Endothelial cell of umbilical vein (primary cell): ENCODE measurements at places on chromosomes 16 and 17. TPM values are rescaled to one million over a fixed set of nuclear protein-coding genes. Genes with fewer than 3 reads are reported as not detected.

GRCh38 chr17:49548051-49548505 lies 27.6 kb upstream of the NXPH3 start:
- no peak for DNase-seq

DNA sequence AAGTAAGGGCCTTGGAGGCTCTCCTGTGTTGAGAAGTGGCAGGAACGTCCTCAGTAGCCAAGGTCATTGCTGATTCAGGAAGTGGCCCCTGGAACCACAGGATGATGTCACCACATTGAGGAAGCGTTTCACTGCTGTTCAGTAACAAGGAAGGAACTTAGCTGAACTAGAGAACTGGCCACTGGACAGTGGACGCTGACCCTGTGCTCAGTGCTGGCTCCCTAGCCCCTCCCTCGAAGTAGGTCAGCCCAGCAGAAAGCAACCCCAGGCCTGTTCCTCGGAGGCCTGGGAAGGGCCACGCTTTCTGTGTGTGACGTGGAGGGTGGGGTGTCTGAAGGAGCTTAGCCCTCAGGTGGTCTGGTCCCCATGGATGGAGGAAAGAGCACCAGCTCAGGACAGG lies 58.3 kb downstream of the B9D1 start:
- DNase-seq: peak; percentile 74

- DNase-seq: no peak
These were observed 3.0 kb upstream of the SMARCD2 start for GRCh38 chr17:63845509-63845908.

- no peak for DNase-seq
These were observed 445.3 kb upstream of the TOM1L1 start for GRCh38 chr17:54455251-54455868.

GRCh38 chr17:40179923-40180659 lies 2.8 kb downstream of the RAPGEFL1 start:
- no peak for DNase-seq

The ZNF423 gene
- 3.2 and 8.1 TPM in 2 replicates for total RNA-seq

The KRTAP4-5 gene
- total RNA-seq: not detected in 2 replicates

DNA sequence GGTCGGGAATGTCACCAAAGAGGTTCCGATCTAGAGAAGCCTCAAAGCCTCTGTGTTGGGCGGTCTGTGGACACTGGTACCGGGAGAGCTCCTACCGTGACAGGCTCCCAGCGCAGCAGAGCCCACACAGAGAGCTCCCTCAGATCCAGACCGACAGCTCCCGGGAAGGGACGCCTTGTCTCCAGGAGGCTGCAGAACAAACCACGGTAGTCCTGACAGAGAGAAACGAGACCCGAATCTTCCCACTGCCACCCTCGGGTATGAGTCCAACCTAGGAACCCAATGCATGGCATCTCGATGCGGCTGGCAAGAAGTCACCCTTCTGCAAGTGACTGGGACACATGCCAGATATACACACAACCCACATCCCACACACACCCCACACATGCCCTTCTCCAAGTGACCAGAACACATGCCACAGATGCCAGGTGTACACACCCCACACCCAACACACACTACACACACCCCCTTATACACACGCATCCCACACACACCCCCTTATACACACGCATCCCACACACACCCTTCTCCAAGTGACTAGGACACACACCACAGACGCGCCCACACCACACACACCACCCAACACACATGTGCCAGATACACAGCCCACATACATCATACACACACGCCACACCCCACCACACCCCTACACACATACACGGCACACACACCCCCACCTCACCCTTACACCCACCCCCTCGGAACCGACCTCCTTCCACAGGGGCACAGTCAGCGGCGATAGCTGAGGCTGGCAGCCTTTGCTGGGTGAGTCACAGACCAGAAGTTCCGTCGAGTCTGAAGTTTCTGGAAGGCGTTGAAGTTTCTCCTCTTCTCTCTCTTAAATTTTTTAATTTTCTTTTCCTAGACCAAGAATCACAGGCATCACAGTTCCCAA lies 15.9 kb upstream of the CYTH1 start:
- no peak for DNase-seq

The GLP2R gene
- not detected in 2 replicates for total RNA-seq

GRCh38 chr16:70418993-70419318 lies 19.9 kb downstream of the ST3GAL2 start:
- DNase-seq: no peak

The OTOP2 gene
- total RNA-seq: not detected in 2 replicates

GRCh38 chr17:36705874-36706731 lies 104.7 kb downstream of the MRM1 start:
- DNase-seq: peak; percentile 10

DNA sequence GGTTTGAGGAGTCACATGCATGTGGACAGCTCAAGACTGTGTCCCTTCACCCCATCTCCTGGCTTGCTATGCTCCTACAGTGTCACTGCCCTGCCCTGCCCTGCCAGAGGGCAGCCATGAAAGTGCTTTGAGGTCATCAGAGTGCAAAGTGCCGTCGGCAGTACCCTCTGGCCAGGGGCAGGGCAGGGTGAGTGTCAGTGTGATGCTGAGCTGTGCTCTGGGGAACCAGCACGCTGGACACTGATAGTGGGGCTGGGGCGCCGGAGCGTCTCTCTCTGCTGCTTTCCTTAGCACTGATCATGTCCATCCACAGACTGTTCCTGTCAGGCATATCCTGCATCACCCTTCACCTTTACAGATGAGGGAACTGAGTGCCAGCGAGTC lies 1.6 kb upstream of the SPATA32 start:
- no peak for DNase-seq

The KRTAP1-1 gene
- not detected in 2 replicates for total RNA-seq

The KRTAP4-3 gene
- not detected in 2 replicates for total RNA-seq

DNA sequence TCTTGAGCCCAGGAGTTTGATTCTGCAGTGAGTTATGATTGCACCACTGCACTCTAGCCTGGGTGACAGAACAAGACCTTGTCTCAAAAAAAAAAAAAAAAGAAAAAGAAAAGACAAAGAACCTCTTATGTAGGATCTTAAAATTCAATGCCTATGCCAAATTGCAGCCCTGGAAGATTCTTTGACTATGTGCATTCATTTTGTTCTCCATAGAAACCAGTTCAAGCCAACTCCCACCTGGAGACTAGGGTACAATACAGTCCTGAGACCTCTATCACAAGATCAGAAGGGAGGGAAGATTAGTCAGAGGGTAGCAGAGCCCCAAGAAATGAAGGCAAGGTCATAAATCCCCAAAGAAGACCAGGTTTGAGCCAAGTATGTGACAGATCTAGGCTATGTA lies 90.6 kb upstream of the HAS3 start:
- DNase-seq: no peak

DNA sequence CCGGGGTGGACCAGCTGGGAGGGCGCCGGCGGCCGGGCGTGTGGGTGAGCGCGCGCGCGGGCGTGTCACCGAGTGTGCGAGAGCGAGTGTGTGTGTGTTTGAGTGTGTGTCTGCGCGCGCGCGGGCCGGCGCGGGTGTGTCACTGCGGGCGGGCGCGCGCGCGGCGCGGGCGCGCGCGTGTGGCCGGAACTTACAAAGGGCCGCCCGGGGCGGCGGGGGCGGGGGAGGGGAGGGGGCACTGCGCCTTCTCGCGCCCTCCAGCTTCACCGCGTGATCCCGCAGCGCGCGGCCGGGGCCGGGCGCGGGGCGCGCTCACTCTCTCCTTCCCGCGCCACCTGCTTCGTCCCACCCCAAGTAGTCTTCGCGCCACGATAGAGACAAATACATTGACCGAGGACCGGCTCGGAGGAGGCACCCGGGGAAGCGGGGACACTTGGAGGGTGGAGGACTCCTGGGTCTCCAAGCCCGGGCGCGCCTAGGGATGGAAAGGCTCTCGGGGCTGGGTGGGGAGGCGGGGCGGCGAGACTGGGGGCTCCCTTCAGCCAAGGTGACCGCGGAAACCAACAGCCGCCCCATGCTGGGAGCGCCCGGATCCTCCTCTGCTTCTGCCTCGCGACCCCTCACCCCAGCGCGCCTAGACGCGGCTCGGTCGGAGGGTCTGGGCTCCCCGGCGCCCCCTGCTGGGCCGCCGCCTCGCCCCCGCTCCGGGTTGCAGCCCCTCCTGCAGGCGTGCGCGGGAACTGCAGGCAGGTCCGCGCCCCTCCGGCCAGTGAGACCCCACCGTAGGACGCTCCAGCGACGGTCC lies at the start of gene SRCIN1:
SRCIN1 (minus strand) TSS at position 112 of the 805 bp plus-strand sequence. CDS start 247 bp downstream, outside the sequence.
- no peak for DNase-seq

DNA sequence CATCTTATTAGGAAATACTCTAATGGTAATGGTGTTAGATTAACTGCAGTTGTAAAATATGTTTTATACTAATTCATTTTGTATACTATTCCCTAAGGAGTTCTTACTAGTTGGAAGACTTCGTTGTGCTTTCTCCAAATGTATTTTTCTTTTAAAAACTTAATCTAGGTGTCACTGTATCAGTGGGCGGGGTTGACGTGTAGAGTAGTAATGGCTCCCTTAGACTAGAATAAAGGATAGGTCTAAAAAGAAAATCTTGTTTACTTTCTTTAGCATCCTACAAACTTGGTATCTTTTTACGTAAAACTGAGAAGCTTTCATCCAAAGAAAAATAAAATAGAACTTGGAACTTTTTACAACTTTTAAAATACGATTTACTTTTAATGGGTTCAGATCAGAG lies 55.0 kb upstream of the MRC2 start:
- no peak for DNase-seq

DNA sequence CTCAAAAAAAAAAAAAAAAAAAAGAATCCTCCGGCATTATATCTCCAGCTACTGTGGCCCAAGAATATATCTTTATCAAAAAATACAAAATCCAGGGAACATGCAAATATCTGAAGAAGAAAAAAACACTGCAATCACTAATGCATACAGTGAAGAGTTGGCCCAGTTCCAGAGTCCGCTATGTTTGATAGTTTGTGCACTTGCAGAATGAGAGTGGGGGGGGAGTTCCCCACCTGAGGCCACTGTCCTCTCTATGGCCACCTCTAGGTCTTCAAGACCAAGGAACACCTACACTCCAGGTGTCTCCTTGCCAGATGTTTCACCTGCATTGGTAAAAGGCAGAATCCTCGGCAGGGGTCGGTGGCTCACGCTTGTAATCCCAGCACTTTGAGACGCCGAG lies 4.0 kb downstream of the ZNF785 start:
- no peak for DNase-seq

DNA sequence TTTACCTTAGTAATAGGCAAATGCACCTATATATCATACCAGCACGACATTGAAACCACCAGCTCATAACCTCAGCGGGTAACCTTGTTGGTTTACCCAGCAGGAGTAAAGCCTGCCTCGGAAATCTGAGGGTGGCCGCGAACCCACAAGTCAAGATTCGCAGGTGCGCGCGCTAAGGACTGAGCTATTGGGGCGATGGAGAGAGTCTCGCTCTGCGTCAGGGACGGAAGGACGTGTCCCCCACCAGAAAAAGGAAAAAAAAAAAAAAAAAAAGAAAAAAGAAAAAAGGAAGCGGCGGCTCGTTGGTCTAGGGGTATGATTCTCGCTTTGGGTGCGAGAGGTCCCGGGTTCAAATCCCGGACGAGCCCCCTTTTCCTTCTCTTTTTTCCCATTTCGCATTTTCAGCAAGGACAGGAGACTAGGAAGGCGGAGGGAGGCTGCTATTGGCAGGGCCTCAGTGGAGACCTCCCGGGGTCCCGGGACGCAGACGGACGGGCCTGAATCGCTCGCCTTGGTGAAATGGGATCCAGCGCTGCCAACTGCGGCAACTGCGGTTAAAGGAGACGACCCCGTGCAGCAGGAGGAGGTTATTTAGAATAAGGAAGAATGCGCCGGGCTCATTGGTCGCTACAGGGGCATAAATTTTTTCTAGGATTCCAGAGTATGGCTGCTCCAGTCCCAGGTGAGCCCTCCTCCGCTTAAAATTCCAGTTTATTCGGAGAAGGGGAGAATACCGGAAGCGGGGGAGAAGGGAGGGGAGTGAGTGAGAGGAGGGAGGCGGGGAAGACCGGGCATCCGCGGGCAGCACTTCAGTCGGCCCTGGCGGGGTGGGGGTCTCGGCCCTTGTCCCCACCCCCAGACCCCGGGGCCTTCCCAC lies at the start of gene OR1F1:
OR1F1 (plus strand) TSS at position 407 of the 877 bp plus-strand sequence.
- no peak for DNase-seq

- DNase-seq: no peak
These were observed 47.8 kb upstream of the RASL10B start for GRCh38 chr17:35683591-35683990.

DNA sequence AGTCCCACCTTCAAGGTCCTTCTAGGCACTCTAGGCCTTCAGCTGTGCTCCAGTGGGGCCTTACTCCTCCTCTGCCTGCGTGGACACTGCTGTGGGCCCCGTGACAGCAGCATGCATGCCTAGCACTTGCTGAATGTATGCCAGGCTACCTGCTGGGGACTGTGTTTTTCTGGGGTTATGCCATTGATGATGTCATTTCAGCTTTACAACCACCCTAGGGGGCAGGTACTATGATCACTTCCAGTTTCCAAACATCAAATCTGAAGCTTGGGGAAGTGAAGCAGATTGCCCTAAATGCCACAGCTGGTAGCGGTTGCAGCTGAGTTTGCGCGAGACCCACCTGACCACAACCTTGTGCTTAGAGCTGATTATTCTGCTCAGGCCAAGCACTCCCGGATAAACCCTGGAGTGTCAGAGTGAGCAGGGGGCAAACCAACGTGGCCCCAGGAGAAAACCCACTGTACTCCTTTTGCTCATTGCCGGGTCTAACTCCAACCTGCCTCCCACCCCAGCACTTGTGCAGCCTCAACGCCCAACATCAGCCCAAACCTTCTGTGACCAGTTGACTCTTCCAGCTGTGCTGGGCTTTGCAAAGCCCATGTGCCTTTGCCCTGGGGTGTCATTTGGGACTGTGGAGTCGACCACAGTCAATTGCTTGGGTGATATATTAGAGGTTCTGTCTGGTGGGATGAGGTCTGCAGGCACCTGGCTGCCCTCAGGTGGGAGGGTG lies 168.4 kb downstream of the ENGASE start:
- DNase-seq: no peak

GRCh38 chr17:80847496-80848230 lies 144.0 kb upstream of the CHMP6 start:
- DNase-seq: no peak

GRCh38 chr17:40559954-40560591 lies 5.2 kb downstream of the CCR7 start:
- peak; percentile 88 for DNase-seq

The GRAP gene
- 43.6 and 44.5 TPM in 2 replicates for total RNA-seq

The ARHGAP23 gene
- total RNA-seq: 152 and 190 TPM in 2 replicates

The SEPTIN12 gene
- total RNA-seq: not detected in 2 replicates

The ADAD2 gene
- total RNA-seq: not detected in 2 replicates

The CMTM4 gene
- total RNA-seq: 8.5 and 9.0 TPM in 2 replicates

The MSLN gene
- not detected in 2 replicates for total RNA-seq

DNA sequence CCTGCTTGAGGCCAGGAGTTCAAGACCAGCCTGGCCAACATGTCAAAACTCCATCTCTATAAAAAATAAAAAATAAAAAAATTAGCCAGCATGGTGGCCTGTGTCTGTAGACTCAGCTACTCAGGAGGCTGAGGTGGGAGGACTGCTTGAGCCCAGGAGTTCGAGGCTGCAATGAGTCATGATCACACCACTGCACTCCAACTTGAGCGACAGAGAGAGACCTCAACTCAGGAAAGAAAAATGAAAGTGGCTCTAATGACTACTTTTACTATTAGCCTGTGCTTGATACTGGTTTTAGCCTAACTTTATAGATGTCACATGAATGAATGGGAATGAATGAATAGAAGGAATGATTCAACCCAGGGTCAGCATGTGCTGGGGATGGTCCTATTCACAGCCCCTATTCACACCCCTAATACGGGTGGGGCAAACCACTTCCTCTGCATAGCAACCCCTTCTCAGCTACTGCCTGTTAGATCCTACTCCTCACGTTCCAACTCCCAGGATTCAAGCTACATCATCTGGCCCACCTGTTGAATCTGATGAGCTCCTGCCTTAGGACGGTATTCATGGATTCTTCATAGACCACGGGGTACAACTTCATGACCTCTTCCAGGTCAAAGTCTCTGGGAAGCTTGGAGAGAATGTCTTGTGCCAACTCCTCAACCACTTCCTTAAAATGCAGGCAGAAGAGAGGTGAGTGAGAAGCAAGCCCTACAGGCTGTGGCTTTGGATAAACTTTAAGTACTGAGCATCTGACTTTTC lies 40.5 kb downstream of the LYRM1 start:
- DNase-seq: no peak
